NCI-H1694 treated with DMSO at 0.1 percent for 48 hours (cell line): ENCODE measurements at places on chromosomes 4 and X.

- no peak for DNase-seq
Observed at GRCh38 chrX:43633757-43634156, 22.3 kb upstream of the MAOA start.

- no peak for DNase-seq
Observed at GRCh38 chr4:155722816-155723499, 35.9 kb upstream of the GUCY1B1 start.

- no peak for DNase-seq
Observed at GRCh38 chr4:24605216-24605615, 20.9 kb upstream of the DHX15 start.

GRCh38 chr4:94714365-94715160, 43.2 kb upstream of the BMPR1B start:
- no peak for DNase-seq

DNA sequence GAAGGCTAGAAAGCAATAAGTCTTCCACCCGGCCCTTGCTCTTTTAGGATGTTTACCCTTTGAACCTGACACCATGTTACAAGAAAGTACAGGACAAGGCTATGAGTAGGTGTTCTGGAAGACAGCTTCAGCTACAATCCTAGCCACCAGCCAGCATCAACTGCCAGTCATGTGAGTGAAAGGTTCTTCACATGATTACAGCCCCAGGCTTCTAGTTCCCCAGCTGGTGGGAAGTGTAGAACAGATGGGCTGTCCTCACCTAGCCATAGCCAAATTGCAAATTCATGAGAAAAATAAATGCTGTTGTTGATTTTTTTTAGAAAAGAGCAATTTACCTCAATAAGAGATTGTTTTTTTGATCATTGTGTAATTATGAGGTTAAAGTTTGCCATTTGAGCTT, 60.8 kb downstream of the GRXCR1 start:
- DNase-seq = peak; percentile 83

GRCh38 chr4:57291911-57292310, 181.7 kb upstream of the IGFBP7 start:
- DNase-seq = no peak
